ENCODE measurements at places on chromosomes 6 and 20. TPM values are rescaled to one million over a fixed set of nuclear protein-coding genes. Genes with fewer than 3 reads are reported as not detected.

DNA sequence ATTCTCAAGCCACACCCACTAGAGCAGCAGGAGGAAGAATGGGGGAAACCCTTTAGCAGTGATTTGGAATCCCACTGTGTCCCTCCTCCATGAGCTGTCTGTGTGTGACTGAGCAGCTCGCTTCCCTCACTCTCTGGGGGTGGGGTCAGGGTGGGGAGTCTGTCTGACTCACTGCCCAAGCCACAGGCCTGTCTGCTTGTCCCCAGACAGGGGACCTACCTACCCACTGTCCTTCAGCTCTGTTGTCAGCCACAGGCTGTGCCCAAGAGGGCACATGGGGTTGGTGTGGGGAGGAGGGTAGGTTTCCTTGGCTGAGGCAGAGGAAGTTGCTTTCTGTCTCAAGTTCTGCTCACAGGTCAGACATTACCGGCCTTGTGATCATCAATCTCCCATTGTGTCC lies 127.0 kb downstream of the MAFB start:
- DNase-seq: no peak

GRCh38 chr6:75735491-75736186 lies 13.4 kb upstream of the MYO6 start:
- DNase-seq: no peak

DNA sequence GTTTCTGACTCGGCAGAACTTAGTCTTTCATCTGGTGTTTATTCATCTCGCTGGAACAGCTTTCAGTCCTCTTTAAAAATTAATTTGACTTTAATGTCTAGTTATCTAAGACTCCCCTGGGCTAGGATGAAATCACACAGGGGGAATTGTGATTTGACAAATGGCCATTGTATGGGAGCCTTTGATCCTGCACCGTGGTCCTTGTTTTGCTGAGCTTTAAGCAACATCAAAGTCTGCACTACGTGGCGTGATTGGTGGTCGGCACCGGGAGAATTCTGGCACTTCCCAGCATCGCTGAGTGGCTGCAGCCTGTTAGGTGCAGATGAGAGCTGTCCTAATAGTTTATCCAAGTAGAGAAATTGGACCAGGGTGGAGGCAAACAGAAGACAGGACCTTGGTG lies 146.9 kb downstream of the TBC1D7 start:
- no peak for DNase-seq

DNA sequence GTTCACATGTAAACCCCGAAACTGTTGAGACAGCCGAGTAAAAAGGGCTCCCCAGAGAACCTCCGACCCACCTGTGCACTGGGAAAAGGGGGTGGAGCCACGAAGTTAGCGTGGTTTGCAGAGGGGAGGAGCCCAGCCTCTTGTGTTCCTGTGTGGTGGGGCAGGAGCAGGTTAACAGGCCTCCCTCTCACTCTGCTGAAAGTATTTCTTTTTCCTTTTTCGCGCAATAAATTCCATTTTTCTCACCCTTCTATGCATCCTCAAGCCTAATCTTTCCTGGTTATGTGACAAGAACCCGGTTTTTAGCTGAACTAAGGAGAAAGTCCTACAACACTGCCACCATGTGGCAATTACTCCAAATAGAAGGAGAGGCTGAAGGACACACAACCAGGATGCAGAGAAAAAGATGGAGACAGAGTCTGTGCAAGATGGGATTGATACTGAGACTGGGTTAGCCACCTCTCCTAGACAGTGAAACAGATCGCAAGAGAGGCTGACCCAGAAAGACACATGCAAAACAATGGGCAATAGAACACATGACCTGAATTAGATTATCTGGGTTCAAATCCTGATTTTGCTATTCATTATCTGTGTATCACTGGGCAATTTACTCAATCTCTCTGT lies 168.7 kb upstream of the PRSS16 start:
- DNase-seq: no peak

DNA sequence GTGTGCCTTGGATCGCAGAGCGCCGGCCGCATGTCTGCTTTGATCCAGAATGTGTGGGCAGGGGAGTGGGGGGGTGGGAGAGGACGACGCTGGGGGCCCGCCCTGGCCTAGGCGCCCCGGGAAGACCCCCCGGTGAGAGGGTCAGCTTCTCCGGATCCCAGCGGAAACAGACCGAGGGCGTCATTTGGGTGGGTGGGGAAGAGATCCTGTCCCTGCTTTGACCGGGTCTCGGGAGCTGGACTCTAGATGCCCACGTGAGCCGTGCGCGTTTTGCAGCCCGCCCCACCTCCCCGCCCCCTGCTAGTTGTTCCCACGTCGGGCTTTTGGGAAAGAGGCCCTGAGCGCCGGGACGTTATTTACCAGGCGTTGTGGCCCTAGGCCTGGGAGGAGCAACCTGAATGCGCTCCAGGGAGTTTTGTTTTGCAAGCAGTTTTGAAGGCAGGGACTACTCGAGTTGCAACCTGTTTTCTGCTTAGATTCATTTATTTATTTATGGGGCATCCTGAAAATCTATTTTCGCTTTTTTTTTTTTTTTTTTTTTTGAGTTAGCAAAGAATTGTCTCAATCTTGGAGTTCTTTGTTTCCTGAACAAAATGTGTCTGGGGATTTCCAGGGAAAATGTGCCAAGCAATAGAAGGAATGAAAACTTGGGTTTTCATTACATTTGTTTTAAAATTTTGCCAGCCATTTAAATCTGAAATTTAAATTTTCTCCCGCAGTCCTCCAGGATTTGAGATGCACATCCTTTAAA lies 1.6 kb downstream of the DSP start:
- peak; percentile 85 for DNase-seq

DNA sequence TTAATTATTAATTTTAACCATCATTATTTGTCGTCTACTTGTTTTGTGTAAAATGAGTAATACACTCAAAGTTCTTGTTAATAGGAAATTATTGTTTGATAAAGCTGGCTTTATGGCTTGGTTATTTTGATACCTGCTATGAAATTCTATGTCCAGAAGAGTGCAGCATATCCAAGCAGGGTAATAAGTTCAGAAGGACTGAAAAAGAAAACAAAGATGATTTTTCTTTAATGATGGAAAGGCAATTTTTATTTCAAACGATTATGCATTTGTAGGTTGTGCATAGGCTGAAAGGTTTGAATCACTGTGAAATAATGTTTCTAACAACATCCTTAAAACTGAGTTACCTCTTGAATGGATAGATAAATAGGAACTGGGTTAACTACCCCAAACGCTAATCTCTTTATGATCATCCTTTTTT lies 1.4 kb upstream of the MAN1A1 start:
- no peak for DNase-seq

- peak; percentile 57 for DNase-seq
Observed at GRCh38 chr20:23023621-23024177, 11.4 kb upstream of the SSTR4 start.

DNA sequence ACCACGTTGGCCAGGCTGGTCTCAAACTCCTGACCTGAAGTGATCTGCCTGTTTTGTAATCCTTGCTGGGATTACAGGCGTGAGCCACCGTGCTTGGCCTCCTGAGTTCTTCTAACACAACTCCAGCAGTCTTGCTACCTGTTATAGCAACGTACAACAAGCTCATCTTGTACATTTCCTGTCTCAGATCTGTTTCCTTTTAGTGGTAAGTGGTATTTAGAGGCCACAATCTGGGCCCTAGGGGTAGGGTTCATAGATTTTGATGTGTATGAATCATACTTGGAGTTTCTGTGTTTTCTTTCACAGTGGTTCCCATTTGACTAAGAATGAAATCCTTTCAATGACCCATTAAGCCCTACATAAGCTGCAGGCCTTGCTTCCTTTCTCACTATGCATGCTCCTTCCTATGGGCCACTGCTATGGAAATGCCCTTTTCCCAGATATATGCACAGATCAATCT lies 27.1 kb upstream of the SYNCRIP start:
- DNase-seq: no peak

- no peak for DNase-seq
Observed at GRCh38 chr6:49565855-49566254, 15.4 kb downstream of the C6orf141 start.

DNA sequence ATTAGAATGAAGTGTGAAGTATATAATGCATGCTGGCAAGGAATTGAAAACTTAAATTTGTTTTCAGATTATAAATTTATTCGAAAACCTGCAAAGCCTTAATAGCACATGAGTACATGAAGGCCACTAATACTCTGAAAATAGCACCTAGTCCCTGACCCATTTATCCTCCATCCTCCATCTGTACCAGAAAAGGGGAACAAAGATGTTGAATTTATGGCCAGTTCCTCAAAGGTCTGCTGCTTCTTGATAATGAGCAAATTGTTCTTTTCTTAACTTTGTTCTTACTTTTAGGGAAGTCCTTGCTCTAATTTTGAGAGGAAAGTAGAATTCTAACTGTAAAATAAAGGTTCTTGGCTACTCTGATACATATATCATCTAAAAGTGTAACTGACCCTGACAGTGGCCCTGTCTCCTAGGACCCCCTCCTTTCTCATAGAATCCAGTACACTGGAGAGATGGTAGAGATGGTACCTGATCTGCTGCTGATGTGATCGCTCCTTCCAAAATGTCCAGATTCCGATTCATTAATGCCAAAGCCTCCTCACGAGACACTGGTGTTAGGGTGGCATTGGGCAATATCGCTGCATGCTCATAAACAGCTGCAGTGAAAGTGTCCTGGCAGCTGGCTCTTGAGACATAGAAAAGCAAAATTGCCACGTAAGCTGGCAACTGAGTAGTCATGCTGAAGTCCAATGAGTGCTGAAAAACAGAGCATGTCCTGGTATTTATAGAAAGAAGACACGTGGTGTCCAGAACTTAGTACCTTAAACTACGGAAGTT lies at the start of gene VNN1:
TSS of gene VNN1 (minus strand) at position 704 of the 783 bp plus-strand sequence. CDS start at position 684, 20 bp downstream.
- DNase-seq: no peak

DNA sequence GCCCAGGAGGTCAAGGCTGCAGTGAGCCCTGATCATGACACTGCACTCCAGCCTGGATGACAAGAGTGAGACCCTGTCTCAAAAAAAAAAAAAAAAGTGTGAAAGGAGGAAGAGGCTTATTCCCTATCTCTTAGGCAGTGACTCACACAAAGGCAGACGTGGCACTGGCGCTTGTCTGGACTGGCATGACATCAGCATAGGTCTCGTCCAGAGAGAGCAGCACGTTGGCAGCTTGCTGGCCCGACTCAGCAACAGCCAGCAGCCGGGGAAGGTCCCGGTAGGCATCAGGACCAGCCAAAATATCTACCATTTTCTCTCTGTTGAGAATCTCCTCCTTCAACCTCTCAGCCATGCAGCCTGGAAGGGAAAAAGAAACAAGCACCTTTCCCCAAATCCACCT lies 14.1 kb downstream of the CDK5RAP1 start:
- DNase-seq: no peak

DNA sequence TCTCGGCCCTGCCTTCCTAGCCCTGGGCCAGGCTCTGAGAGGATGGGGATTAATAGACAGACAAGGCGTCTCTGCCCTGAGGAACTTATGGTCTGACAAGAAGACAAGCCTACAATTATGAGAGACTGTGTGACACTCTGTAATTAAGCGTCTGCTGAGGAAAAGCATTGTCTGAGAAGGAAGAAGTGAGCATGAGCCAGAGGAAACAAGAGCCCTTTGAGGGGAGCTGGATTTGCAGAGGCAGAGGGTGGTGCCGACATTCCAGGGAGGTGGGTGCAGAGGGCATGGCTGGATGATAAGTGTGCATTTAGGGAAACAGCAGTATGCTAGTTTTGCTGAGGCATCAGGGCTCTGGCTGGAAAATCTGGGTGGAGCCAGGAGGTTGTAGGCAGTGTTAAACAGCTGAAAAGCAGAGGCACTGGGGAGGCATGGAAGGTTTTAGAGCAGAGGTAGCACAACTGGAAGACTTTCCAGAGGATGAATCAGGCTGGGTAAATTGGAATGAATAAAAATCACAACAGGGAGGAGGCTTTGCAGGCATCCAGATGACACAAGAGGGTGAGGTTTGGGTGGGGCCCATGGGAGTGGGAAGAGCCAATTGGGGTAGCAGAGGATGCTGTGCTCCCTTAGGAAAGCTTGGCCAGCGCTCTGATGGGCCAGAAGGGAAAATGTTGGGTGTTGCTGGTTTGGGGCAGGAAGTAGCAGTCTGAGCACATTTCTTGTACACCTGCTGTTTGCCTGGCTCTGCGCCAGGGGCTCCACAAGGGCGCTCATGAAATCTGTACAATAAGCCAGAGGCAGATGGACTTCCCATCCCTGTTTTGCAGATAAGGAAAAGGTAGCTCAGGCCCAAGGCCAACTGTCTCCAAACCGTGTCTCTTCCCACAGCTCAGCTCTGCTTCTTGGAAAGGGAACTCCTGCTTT lies 74.0 kb upstream of the MYL9 start:
- no peak for DNase-seq

DNA sequence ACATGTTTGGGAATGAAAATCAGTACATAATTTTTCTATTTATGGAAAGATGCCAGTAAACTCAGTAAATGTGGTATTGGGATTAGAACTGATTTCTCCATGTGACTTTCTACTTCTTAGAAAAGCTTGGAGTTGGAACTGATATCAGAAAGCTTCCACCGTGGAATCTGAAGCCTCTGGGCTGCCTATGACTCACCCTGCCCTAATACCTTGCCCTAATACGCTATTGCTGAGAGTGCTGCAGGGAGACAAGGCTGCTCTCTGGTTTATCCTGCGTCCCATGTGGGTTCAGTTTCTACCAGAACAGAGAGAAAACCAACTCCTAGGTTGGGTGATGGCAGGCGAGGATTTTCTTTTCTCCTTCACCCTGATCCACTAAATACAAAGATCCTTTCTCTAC lies 3.3 kb upstream of the STMND1 start:
- DNase-seq: no peak

GRCh38 chr6:47479140-47479508 lies 1.5 kb downstream of the CD2AP start:
- DNase-seq: no peak

Gene SOX4
- 9.8 TPM for total RNA-seq

Gene PM20D2
- 13.0 TPM for total RNA-seq

Gene SRMS
- not detected for total RNA-seq

Gene RAD21L1
- total RNA-seq: not detected

Gene XKR7
- total RNA-seq: not detected

Gene FOXF2
- 0.43 TPM for total RNA-seq
